Vagina (tissue), 2 donors: ENCODE measurements at places on chromosomes 11 and 22. TPM values are rescaled to one million over a fixed set of nuclear protein-coding genes. Genes with fewer than 3 reads are reported as not detected.

ABTB2 gene
- 10.8 TPM for total RNA-seq

SLC16A8 gene
- 0.98 TPM for total RNA-seq

AIFM3 gene
- not detected for total RNA-seq

NPAS4 gene
- not detected for total RNA-seq

- H3K27me3 ChIP-seq: no peaks in the 10 kb centered on the region
- peak within 1 kb of the TSS; percentile 35 for H3K4me3 ChIP-seq
- no peak within 1 kb of the TSS for H3K27ac ChIP-seq
- H3K4me1 ChIP-seq: peaks cover 15% of the 10 kb centered on the region
Observed at GRCh38 chr22:44752285-44753188, at the start of gene ARHGAP8. Gene ARHGAP8, plus strand, starts transcription at chr22:44752575. Its CDS starts 33,953 bp downstream, at chr22:44786528.

GRCh38 chr11:61054927-61055562 lies 47.2 kb upstream of the CD5 start:
- H3K4me1 ChIP-seq: no peaks in the 10 kb centered on the region
- no peaks in the 10 kb centered on the region for H3K27me3 ChIP-seq
- no peak overlapping the region for H3K27ac ChIP-seq
- DNase-seq: no peak
- H3K36me3 ChIP-seq: no peaks in the 10 kb centered on the region

DNA sequence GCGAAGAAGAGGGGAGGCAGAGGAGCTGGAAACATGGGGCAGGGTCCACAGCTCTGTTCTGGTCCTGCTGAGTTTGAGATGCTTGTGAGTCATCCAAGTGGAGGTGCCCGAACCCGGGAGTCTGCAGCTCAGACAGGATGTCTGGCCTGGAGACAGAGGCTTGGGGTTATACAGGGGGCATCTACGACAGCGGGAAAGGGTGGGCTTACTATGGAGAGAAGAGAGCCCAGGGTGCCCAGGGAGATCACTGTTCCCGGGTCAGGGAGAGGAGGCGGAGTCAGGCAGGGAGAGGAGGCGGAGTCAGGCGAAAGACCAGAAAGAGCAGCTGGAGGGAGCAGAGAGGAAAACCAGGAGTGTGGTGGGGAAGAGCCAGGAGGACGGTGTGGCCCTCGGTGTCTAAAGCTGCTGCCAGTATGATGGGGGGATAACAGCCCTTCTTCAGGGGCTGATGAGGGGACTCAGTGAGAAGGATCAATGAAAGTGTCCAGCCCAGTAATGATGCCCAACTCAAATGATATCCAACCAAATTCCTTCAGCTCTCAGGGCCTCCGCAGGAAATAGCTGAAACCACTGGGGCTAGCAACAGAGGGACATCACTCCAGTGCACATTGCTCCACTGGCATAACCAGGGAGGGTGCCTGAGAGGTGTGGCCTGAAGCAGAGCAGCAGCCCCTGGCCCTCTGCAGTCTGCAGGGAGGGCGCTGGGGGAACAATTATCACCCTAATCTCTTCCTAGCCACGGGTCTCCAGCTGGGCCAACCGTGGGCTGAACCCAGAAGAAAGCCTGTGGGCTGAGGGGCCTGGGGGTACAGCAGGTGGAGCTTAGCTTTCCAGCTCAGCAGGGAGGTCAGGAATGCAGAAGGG lies 2.6 kb upstream of the LTBP3 start:
- H3K4me3 ChIP-seq: no peak overlapping the region
- peak overlapping the region; percentile 98 for H3K27ac ChIP-seq
- no peak for DNase-seq
- H3K4me1 ChIP-seq: peaks cover 48% of the 10 kb centered on the region

DNA sequence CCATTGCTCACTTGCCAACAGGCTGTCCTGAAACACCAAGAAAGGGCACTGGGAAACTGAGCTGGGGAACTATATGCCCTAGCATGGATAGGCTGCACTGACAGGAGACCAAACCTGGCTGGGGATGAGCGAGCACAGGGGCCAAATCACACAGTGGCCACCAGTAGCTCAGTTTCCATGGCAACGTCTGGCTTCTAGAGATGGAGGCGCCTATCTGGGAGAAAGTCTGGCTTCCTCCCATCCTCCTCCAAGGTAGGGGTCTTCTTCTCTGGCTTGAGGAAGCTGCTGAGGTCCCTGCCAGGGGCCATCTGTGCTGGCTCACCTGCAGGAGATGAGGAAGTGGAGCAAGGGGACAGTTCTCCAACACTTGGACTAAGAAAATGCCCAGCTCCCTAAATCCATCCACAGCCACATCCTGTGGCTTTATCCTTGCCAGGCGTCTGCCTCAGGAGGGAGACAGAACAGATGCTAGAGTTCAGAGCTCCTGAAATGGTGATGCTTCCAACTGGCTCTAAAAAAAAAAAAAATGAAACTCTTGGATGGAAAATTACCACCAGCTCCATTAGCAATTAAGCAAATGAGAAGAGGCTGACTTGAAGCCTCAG lies 48.3 kb downstream of the SYT13 start:
- no peaks in the 10 kb centered on the region for H3K36me3 ChIP-seq
- H3K27ac ChIP-seq: no peak overlapping the region
- DNase-seq: no peak

GRCh38 chr22:19755145-19755710 lies 5.3 kb upstream of the TBX1 start:
- H3K36me3 ChIP-seq: no peaks in the 10 kb centered on the region
- H3K27me3 ChIP-seq: peaks cover 13% of the 10 kb centered on the region
- no peak for DNase-seq
- H3K4me1 ChIP-seq: peaks cover 44% of the 10 kb centered on the region

DNA sequence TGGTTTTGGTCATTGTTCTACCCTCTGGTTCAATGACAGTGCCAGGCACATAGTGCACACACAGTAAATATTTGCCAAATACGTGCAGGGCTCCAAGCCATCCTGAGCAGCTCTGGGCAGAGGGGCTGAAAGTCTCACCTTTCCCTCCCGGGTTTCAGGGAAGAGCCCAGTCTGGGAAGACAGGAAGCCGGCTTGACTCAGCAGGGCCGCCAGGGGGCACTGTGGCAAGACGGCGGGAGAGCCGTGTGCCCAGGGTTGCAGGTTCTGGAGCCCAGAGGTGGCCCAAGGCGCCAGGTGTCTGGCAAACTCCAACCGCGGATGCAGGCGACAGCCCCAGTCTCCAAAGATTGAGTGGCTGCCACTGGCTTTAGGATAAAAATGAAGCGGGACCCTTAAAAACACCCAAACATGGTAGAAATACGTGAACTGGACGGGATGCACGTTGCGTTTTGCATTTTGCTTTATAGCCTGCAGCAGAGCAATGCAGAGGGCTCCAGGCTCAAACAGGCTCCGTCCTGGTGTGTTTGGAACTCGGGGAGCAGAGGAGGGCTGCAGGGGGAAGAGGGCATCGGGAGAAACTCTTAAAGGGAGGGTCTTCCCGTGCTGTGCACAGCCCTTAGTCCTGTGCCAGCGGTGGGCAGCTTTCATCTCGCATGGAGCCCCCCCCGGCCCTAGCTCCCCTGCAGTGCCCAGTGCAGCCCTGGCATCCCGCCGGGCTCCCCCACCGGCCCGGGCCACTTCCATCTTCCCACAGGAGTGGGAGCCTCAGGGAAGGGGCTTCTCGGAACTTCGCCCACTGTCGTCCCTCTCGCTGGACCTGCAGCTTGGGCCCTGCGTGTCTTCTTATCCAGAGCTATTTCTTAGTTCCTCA lies 10.7 kb downstream of the KRTAP5-5 start:
- H3K4me1 ChIP-seq: no peaks in the 10 kb centered on the region
- DNase-seq: no peak
- H3K27me3 ChIP-seq: no peaks in the 10 kb centered on the region
- H3K27ac ChIP-seq: no peak overlapping the region
- no peaks in the 10 kb centered on the region for H3K36me3 ChIP-seq

- no peak overlapping the region for H3K4me3 ChIP-seq
- H3K36me3 ChIP-seq: no peaks in the 10 kb centered on the region
- H3K27me3 ChIP-seq: no peaks in the 10 kb centered on the region
Observed at GRCh38 chr22:24142831-24143230, 38.5 kb upstream of the SUSD2 start.

GRCh38 chr22:49903322-49904039 lies 14.8 kb downstream of the ALG12 start:
- no peaks in the 10 kb centered on the region for H3K27me3 ChIP-seq
- no peaks in the 10 kb centered on the region for H3K36me3 ChIP-seq
- no peak for DNase-seq
- H3K4me3 ChIP-seq: no peak overlapping the region
- no peak overlapping the region for H3K27ac ChIP-seq

DNA sequence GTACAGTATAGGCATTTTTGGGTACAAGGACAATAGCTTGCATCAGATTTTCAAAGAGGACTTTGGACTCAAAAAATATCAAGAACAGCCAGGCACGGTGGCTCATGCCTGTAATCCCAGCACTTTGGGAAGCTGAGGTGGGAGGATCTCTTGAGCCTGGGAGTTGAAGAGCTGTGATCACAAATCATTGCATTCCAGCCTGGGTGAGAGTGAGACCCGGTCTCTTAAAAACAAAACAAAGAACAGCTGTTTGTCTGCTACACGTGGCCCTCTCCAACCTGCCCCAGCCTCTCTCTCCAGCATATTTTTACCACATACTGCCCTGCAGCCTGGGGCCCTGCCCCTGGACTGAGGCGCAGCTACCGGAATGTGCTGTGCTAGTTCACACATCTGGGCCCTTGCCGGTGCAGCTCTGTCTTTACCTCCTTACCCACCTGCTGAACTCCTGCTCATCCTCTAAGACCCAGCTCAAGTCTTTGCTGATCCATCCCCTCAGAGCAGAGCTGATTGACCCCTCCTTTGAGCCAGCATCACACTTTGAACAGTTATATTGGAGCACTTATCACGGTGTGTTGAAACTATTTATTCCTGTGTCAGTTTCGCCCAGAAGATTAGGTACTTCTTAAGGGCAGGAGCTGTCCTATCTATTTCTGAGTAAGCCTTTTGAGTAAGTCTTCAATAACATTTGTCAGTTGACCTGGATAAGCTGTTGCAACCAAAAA lies 29.4 kb downstream of the GRIK4 start:
- H3K27me3 ChIP-seq: no peaks in the 10 kb centered on the region
- no peak overlapping the region for H3K27ac ChIP-seq
- no peak overlapping the region for H3K4me3 ChIP-seq
- no peak for DNase-seq
- no peaks in the 10 kb centered on the region for H3K36me3 ChIP-seq
- no peaks in the 10 kb centered on the region for H3K4me1 ChIP-seq

DNA sequence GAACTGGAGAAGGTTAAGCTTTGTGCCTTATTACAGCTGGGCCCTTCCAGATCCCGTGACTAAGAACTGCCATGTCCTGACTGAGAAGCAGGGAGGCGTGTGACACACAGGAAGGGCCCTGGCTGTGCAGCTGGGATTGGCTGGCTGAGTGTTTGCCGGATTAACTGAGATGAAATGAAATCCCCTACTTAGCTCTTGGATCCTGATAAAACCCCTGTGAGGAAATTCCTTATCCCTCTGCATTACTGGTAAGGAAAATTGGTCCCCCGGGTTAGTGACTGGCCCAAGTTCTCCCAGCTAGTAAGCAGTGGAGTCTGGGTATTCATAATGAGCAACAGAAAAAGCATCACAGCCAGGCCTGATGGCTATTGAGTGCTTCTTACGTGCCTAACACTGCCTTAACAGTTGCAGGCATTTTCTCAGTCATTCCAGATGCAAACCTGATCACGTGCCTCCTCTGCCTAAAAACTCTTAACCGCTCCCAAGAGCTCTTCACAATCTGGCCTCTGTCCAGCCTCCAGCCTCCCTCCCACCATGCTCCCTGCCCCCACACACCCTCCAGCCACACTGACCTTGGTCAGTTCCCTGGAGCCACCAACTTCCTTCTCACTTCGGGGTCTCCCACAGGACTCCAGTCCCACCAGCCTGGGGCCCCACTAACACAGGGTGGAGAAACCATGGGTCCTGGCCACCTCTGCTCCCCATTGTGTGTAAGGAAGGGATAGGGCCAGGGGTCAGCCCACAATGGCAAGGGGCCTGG lies 37.8 kb downstream of the ARRB1 start:
- H3K27ac ChIP-seq: peak overlapping the region; percentile 93
- H3K4me1 ChIP-seq: peaks cover 44% of the 10 kb centered on the region
- H3K27me3 ChIP-seq: no peaks in the 10 kb centered on the region
- no peaks in the 10 kb centered on the region for H3K36me3 ChIP-seq
- DNase-seq: no peak

DNA sequence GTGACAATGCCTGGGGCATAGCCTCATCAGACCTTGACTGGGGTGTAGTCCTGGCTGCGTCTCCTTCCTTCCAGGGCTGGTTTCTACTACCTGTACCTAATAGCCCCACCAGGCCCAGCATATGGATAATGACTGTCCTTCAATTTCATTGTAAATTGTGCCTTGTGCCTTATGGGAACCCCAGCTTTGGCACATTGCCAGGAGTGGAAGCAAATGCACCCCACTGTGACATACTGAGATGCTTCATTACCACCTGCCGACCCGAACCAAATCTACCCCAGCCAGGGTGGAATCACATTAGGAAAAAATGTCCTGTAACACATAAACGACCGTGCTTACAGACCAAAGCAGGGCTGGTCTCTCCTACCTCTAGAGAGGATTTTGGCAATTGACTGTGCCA lies 7.3 kb downstream of the TOP3B start:
- H3K4me3 ChIP-seq: no peak overlapping the region
- no peak for DNase-seq
- H3K27me3 ChIP-seq: no peaks in the 10 kb centered on the region
- no peak overlapping the region for H3K27ac ChIP-seq
- no peaks in the 10 kb centered on the region for H3K4me1 ChIP-seq

GRCh38 chr11:74847395-74847794 lies 98.7 kb downstream of the RNF169 start:
- DNase-seq: no peak
- no peak overlapping the region for H3K4me3 ChIP-seq
- no peaks in the 10 kb centered on the region for H3K4me1 ChIP-seq
- no peaks in the 10 kb centered on the region for H3K27me3 ChIP-seq
- H3K36me3 ChIP-seq: peaks cover 14% of the 10 kb centered on the region

DNA sequence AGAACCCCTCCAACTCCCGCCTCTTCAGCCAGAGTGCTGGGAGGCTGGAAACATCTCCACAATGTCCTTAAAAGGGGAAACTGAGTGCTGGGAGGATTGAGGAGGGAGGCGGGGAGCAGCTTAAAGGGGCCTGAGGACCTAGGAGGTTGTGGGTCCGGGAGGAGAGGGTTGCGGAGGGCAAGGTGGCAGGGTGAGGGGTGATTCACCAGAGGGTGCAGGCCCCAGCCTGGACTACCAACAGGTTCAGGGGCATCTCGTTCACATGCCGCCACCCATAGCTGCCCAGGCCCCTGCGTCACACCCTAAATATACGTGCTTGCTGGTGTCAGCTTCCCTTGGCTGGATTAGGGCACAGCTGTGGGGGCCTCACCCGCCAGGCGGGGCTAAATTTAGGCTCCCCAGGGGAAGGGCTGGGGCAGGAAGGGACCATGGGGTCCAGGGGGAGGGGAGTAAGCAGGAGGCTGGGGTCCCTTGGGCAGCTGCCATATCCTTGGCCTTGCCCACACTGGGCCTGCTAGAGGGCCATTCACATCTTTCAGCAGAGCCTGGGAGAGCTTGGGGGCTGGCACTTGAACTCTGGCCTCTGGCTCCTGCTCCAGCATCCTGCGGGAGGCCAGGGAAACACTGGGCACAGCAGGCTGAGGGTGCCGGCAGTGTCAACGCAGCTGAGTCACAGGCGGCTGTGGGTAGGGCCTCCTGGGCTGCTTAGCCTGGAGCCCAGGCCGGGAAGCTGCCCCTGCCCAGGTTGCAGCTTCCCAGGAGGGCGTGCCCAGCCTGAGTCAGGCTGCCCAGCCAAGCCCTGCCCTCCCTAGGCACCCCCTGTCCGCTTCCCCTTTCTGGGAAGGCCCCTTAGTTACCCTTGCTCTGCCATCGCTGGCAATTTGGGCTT lies 1.3 kb downstream of the EHBP1L1 start:
- H3K4me3 ChIP-seq: peak overlapping the region; percentile 98
- H3K27me3 ChIP-seq: no peaks in the 10 kb centered on the region
- DNase-seq: no peak
- H3K27ac ChIP-seq: peak overlapping the region; percentile 93

GRCh38 chr22:20459152-20459542 lies 21.5 kb upstream of the SCARF2 start:
- DNase-seq: no peak
- no peaks in the 10 kb centered on the region for H3K36me3 ChIP-seq
- H3K27me3 ChIP-seq: no peaks in the 10 kb centered on the region
- H3K4me3 ChIP-seq: no peak overlapping the region
- H3K27ac ChIP-seq: no peak overlapping the region
- peaks cover 9% of the 10 kb centered on the region for H3K4me1 ChIP-seq
